ENCODE measurements at places on chromosomes 7 and 10.

GRCh38 chr7:108010377-108010776, 7.4 kb upstream of the LAMB1 start:
- no peak for DNase-seq

- DNase-seq: peak; percentile 21
Measured at GRCh38 chr10:76086761-76087639, 655.6 kb downstream of the LRMDA start.

- no peak for DNase-seq
Measured at GRCh38 chr10:91677911-91678310, 45.0 kb upstream of the PPP1R3C start.

DNA sequence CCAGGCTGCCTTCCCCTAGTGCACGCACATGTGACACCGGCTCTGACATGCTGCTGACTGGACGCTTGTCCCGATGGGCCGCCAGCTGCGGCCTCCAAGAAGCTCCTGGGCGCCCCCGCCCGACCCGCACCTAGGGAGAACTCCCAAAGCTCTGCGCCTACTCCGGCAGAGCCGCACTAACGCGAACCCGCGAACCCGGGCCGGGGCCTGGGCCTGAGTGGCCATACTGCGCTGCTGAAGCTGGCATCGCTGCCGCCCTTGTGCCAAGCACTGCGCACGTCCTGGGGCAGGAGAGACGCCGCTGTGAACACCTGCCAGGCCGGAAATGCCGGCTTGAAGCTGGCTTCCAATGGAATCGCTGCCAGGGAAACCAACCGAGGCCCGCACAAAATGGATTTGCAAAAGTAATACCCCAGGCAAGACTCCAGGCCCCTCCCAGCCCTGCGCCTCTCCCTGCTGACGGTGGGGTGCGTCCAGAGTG, 85.1 kb downstream of the WASHC2A start:
- DNase-seq: no peak

DNA sequence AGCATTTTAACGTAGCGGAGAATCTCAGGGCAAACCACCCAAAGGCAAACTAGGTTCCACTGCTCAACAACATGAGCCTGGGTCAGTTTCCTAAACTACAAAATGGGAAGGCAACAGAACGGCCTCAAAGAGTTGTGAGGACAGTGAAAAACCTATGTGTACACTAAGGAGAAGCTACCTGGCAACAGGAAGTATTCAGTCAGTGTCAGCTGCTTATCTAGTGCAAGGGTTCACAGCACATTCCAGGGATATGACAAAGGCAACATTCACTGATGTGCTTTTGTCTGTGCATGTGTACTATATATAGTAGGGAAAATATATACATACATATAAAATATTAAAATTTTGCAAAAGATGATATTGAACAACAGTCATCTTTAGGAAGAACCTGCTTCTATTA, 17.2 kb downstream of the NUDCD3 start:
- no peak for DNase-seq

DNA sequence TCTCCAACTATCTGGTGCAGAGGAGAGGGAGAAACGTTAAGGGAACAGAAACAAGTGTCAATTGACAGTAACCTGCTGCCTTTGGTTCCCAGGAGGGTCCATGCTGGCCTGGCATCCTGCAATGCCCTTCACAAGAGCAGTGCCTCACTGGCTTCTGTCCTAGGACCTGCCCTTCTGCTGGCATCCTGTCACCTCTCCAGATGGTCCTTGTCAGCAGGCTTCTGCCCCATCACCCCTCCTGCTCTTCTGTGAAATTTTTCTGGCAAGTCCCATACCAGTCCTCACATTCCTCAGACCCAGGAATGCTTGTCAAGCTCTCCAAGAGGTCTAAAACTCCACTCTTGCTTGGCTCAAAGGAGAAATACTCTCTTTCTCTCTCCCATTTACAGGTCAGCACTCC, 34.2 kb downstream of the C10orf67 start:
- no peak for DNase-seq
